ENCODE measurements at places on chromosomes 5 and 9.

- DNase-seq, result no peak
These were observed 24.6 kb downstream of the B4GALT1 start for GRCh38 chr9:33142535-33142934.

DNA sequence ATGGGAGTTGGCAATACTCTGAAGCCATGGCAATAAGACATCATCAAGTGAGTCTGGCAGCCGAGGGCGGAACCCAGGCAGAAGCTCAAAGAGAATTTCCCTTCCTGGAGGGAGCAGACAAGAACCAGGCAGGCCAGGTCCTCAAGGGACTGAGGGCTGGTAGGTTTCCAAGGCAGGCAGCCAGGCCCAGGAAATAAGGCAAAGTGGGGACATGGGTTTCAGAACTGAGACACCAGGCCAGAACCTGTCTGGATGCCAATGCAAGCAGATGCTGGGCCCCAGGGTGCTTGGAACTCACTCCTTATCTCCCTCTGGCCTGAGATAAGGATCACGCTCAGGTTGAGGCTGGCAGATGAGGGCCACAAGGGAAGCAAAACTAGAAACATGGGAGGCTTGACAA lies 8.9 kb downstream of the TSSK1B start:
- DNase-seq, result no peak

- DNase-seq, result no peak
These were observed 548.5 kb downstream of the CHSY3 start for GRCh38 chr5:130452744-130453143.

- no peak for DNase-seq
These were observed 187.1 kb downstream of the CFAP90 start for GRCh38 chr5:7663808-7664207.

DNA sequence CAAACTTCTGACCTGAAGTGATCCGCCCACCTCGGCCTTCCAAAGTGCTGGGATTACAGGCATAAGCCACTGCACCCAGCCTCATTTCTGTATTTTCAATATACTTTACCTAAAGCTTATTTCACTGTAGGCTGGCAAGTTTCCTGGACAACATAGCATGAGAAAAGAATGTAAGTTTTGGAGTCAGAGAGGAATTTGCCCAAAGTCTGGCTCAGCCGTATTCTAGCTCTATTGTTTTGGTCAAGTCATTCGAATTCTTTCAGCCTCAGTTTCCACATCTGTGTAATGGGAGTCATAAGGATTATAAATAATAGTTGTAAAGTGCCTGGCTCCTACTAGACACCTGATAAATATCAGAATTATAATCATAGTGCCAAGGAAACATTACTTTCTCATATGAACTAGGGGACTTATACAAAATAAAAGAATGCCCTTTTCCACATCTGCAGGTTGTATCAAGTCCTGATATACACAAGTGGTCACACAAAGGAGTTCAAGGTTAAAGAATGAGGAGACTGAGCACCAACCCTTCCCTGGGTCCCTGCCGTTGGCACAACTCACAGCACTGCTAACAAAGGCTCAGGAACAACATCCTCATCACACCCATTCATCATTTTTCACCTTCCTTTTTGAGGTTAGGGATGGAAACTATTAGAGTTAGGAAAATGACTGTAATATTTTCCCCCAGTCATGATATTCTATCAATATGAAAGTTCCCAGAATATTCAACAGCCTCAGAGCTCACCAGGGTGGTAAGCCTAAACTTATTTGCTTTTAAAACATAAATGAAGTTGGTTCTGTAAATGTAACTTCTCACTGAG lies 34.6 kb upstream of the RAI14 start:
- DNase-seq, result no peak

- DNase-seq, result no peak
These were observed 95.7 kb downstream of the ATPSCKMT start for GRCh38 chr5:10153808-10154537.

- DNase-seq, result no peak
These were observed 356.1 kb downstream of the SPOCK1 start for GRCh38 chr5:137142764-137143605.

GRCh38 chr9:120841930-120842684 lies 615 bp downstream of the PSMD5 start:
- no peak for DNase-seq

- no peak for DNase-seq
These were observed 323.8 kb downstream of the PSAT1 start for GRCh38 chr9:78620764-78621163.

GRCh38 chr9:130205912-130206311 lies 33.7 kb downstream of the NCS1 start:
- DNase-seq, result no peak

DNA sequence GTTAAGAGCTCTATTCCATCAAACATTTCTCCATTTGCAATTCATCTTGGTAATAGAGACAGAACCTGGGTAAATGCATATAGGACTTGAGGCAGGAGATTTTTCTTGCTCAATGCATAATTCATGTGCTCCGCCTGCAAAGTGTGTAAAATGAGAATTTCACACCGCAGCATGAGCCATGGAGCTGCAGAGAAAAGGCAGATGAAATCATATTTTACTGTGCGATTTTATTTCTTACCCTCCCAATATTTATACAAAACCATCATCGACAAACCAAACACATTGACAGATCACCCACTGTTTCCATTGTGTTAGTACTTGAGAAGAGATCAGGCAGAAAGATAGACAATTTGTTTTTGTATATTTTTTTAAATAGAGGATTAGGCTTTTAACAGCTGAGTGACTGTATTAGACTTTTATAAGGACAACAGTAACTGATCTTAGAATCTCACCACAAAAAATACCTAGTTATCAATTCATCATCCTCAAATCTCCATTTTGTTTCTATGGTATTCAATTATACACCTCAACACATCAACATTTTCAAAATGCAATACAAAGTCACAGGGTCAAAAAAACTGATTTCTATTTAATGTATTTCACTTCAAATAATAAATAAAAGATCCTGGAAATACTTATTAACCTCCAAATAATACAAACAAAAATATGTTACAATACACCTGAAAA lies 191.1 kb downstream of the AP3B1 start:
- no peak for DNase-seq

GRCh38 chr5:142548739-142549275 lies 137.1 kb downstream of the FGF1 start:
- DNase-seq, result no peak

DNA sequence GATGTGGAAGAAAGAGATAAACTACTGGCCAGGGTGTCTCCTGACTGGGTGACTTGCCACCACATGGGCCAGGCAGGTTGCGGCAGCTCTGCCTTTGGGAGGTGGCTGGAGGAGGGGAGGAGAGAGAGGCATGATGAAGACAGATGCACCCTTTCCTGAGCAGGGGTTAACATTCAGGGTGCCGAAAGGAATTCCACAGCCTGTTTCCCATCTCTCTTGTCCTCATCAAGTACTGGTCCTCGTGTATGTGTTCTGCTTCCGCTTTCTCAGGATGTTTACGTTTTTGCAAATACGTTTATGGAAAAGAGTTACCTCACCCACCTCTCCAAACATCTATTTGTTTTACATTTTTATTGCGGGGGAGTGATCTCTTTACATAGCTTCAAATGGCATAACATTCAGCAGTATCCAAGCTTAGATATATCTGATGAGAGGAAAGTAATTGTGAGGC lies 73.4 kb downstream of the C9orf85 start:
- no peak for DNase-seq

- no peak for DNase-seq
These were observed 66.7 kb downstream of the SIL1 start for GRCh38 chr5:139131465-139131864.

- DNase-seq, result no peak
These were observed 15.8 kb upstream of the PSAT1 start for GRCh38 chr9:78280982-78281668.

DNA sequence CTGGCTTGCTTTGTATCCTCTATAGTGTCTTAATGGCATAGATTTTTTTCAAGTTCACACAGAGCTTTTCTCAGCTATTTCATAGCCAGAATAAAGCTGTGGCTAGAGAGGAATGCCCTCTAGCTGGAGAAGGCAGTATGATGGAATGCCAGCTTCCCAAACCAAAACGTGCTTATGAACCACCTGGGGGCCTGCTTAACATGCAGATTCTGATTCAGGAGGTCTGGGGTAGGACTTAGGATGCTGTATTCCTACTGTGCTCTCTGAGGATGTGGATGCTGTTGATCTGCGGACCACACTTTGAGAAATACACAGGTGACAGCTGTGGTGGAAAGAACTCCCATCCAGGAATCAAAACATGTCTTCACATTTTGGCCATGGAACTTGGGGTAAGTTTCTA lies 49.9 kb upstream of the DPYSL3 start:
- no peak for DNase-seq

DNA sequence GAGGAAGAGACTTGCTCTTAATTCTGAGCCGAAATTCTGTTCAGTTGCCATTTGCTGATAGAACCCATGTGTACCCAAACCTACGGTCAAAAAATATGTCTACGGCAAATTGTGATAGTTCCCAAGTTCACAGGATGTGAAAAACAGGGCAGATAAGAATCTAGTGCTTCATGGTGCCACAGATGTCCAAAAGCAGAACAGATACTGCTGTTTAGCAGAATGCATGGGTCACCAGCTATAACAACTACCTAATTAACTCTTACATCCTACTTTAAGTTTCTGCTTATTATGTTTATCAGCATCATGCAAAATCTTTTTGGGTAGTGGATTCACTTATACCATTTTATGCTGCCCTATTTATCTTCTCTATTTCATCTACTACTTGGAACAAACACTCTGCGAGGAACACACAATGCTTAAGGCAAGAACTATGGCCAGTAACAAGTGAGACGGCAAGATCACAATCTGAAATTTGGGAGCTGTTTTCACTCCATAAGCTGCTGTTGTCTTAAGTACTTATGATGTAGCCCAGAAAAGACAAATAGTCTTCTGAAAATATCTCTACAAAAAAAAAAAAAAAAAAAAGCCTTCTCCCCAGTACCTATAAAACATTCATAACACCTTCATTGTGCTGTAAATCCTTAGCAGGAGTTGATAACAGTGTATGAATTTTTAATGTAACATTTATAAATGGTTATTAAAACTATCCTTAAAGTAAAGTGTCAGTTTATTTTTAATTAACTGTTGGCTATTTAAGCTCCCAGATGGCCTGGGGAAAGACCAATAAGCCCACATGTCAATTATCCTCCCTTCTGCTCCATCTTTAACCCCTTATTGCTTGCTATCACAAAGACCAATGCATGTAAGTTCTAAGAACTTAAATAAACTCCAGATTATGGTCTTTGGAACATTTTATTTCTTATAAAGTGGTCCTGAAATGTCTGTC lies 232.3 kb downstream of the TLR4 start:
- DNase-seq, result peak; percentile 4

DNA sequence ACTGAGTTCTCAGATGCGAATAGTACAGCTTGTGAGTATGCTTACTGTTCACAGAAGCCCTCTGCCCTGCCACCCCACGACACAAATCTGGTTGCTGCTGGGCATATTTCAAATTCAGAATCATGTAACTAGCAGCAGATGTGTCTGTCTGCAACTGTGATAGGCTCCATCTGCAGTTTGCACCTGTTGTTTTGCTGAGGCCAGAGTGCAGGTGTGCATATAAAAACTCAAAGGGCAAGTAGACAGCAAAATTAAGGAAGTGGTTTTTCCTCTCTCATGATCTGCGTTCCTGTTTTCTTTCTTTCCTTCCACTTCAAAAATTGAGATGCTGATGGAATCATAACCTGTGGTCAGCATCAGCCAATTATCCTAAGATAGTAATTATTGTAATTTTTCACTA lies 1000.5 kb downstream of the PTPRD start:
- peak; percentile 30 for DNase-seq

GRCh38 chr9:133978226-133978898 lies 13.8 kb downstream of the VAV2 start:
- no peak for DNase-seq

GRCh38 chr5:141363952-141364660 lies at the start of gene PCDHGA5:
PCDHGA5 (plus strand) TSS chr5:141364162; CDS start chr5:141364331, 169 bp downstream.
- DNase-seq, result no peak

GRCh38 chr9:117783828-117784227 lies 79.6 kb downstream of the TLR4 start:
- DNase-seq, result peak; percentile 60

DNA sequence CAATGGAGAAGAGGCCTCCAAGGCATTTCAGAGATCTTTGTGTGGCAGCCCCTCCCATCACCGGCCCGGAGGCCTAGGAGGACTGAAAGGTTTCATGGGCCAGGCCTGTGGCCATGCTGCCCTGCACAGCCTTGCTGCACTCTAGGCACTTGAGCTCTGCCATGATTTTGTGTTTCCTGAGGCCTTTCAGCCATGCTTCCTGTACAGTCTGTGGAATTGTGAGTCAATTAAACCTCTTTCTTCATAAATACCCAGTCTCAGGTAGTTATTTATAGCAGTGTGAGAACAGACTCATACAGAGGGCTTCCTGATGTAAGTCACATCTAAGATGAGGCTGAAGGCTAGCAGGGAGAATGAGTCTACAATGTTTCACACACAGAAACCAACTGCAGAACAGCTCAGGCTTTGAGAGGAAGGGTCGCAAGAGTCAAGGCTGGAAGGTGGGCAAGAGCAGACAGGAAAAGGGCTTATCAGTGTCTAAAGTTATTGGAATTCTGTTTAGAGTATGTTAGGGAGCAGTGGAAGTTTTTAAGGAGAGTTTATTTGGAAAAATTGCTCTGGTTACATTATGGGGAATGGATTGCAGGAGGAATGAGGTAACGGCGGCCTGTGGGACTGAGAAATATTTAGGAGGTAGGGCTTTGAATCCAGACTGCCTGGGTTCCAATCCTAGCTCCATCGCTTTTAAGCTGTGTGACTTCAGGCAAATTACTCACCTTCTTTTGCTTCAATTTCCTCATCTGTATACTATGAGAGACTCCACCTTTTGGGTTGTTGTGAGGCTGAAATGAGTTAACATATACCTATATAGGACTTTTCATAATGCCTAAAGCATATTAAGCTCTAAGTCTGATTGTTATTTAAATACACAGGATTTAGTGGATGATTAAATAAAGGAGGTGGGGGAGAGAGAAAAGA lies 291.2 kb downstream of the CWC27 start:
- DNase-seq, result no peak

DNA sequence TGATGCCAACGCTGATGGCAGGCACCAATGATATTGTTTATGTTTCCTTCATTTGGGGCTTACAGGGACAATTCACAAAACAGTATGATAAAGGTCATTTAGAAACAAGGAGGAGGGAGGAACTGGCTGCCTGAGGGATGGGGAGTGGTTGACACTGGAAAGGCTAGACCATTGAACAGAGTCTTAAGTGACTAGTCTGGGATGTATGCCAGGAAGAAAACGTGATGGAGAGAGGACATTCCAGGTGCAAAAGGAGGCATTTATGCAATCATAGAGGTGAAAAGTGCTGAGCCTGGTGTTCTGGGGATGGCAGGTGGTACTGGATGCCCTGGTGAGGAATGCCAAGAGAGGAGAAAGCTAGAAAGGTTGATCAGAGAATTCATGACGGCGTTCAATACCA lies 153.4 kb downstream of the ZNF462 start:
- DNase-seq, result no peak

- no peak for DNase-seq
These were observed 13.3 kb downstream of the SURF6 start for GRCh38 chr9:133322701-133323100.

Measured in GM12864 (cell line).